ENCODE measurements at places on chromosomes 5 and 9. TPM values are rescaled to one million over a fixed set of nuclear protein-coding genes. Genes with fewer than 3 reads are reported as not detected.

Gene NME5
- 11.8 TPM for total RNA-seq

Gene C9orf57
- not detected for total RNA-seq

Gene DMRT3
- not detected for total RNA-seq

Gene SLC36A2
- not detected for total RNA-seq

Gene SARDH
- 2.2 TPM for total RNA-seq

Gene PCSK1
- 1.2 TPM for total RNA-seq

Gene GEMIN5
- 17.9 TPM for total RNA-seq

Gene ZDHHC11B
- total RNA-seq = 3.9 TPM

Gene CHSY3
- 14.8 TPM for total RNA-seq

Gene MAMDC2
- total RNA-seq = 2.5 TPM

Gene CXCL14
- total RNA-seq = 9.3 TPM

Gene SHISAL2B
- 0.49 TPM for total RNA-seq

Gene FAM151B
- 19.2 TPM for total RNA-seq

Gene IFNK
- not detected for total RNA-seq

Gene NR5A1
- total RNA-seq = not detected

Gene FOXD4
- 0.74 TPM for total RNA-seq

Gene PAEP
- total RNA-seq = not detected

Gene HACD4
- 0.49 TPM for total RNA-seq

Gene TAF9
- 56.1 TPM for total RNA-seq

Gene PCDHB12
- total RNA-seq = 15.0 TPM

Gene SH2D3C
- 5.4 TPM for total RNA-seq

Gene FOXD4L5
- total RNA-seq = not detected

Gene SHROOM1
- total RNA-seq = 2.2 TPM
